Activated T-cell treated with anti-CD3 and anti-CD28 coated beads, Interleukin-2, amount 50 U/mL, for 72 hours (primary cell): ENCODE measurements at places on chromosomes 12 and 14.
A peak's percentile ranks its signal among the peaks of the same experiment; 100 is the strongest.

DNA sequence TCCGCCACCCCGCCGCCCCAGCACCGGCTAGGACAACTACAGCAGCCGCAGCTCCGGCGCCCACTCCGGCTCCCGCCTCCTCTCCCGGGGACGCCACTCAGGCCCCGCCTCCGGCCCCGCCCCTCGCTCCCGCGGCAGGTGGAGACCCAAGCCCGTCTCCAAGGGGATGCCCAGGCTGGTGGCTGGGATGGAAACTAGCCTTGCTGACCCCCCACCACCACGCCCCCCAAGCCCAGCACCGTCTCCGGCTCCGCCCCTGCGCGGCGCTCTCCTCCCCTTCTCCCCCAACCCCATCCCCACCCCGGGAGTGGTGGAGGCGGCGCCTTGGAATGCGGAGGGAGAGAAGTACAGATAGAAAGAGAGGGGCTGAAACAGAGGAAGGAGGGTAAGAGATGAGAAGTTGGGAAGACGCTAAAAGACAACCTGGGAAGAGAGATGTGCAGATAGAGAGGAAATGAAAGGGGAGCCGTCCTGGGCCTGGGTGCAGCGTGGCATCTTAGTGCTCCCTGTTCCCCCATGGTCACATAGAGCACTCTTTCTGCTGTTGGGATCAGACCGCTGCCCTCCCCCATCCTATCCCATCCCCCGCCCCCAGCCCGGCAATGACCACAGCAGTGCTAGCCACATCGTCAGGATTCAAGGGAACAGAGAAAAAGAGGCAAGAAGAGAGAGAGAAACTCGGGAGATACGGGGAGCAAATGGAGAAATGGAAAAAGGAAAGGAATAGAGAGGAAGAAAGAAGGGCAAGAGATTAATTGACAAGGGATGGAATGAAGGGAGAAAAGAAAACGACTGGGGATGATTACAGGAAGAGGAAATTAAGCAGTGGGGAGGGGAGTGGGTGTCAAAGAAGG lies at the start of gene ITGA7:
Gene ITGA7, minus strand, starts transcription at position 64 of the 854 bp plus-strand sequence. CDS start 222 bp downstream, outside the sequence.
- peak; percentile 78 for DNase-seq

DNA sequence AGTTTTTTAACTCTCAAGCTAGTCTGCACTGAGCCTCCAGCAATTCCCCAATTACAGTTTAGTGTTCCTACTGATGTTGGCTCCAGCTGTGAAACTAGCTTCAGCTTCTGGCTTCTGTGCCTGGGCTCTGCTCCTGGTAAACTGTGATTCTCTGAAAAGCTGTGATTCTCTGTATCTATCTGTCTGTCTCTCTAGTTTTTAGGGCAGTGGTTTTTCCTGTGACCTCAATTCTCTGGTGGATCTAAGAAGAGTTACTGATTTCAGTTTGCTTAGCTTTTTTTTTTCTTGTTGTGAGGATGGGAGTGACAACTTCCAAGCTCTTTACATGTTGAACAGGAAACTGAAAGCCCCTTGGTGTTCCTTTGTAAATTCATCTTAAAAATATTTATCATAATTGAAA lies 3.8 kb upstream of the HIF1A start:
- no peak for DNase-seq

DNA sequence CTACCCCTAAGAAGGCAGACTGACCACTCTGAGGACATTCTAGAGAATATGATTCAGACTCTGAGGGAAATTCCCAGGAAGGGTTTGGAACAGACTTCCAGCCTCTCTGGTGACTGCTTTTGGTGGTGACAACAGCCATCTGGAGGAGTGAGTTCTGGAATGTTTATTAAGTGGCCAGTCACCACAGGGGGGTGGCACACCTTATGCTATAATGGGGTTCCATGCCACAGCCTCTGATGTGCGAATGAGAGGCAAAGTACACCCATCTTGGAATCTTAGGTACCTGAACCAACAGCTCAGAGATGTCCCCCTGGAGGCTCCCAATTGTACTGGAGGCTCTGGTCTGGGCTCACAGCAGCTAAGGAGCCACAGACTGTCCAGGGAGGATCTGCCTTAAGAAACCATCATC lies 9.5 kb upstream of the TINF2 start:
- DNase-seq = no peak

GRCh38 chr12:121017966-121018491 lies 1.7 kb upstream of the C12orf43 start:
- DNase-seq = no peak

DNA sequence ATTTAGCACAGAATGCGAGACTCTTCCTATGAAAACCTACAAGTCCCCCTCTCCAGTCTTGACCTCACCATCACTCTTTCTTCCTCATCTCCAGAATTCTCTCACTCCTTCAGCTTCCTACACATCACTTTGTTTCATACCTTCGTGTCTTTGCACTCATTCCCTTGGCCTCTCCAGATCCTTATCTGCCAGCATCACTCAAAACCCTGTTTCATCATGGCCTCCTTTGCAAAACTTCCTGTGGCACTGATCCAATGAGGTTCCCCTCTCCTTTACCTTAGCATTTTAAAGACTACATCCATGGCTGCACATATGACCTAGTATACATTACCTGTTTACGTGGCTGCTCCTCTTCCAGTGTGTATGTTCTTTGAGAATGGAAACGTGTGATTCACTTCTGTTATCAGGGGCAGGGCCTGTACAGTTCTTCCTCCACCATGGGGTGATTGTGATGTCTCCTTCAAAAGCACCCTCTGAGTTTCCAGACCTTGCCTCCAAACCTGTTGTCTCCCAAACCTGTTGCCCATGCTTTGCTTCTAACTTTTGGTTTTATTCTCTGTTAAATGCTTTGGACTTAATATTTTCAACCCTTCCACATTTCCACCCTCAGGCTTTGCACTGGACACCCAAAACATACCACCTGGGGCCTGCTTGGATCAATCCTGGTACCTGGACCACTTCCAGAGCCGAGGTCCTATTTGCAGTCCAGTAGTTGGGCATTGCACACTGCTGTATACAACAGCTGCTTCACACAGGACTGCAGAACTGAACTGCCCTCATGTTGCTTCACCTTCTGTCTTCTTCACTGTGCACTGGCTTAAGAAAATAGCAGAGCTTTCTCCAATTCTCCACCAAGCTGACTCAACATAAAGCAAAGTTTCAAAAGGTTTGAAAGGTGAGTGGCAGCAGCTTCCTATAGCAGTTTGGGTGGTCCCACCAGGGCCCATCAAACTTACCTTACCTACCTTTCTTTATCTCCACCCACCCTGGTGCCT lies 131.7 kb downstream of the LLPH start:
- no peak for DNase-seq

DNA sequence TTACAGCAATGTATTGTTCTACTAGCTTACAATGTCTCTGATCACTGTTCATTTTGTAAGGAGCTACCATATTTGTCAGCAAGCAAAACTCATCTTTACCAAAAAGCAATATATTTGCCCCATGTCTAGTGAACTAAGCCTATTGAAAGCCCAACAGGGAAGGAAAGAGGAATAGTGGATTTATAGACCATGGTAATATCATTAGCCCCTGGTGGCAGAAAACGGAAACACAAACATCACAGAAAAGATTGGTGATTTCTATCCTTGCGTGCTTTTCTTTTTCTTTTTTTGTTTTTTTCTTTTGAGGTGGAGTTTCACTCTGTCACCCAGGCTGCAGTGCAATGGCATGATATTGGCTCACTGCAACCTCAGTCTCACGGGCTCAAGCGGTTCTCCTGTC lies 1562.4 kb upstream of the TMEM132C start:
- no peak for DNase-seq

DNA sequence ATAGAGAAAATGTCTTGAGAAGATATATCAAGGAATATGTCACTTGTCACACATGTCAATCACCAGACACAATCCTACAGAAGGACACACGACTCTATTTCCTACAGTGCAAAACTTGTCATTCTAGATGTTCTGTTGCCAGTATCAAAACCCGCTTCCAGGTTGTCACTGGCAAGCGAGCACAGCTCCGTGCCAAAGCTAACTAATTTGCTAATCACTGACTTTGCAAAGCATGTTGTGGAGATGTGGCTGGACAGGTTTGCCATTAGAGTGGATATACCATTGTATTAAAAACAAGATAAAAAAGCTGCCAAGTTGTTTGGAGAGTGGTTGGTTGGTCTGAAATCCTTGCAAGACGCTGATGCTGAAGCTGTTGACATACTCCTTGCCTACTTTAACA lies 7.9 kb upstream of the SGPP1 start:
- no peak for DNase-seq

GRCh38 chr12:125453751-125454150 lies 388.5 kb downstream of the AACS start:
- DNase-seq = no peak

GRCh38 chr14:90671382-90672234 lies 144.6 kb downstream of the TTC7B start:
- no peak for DNase-seq

DNA sequence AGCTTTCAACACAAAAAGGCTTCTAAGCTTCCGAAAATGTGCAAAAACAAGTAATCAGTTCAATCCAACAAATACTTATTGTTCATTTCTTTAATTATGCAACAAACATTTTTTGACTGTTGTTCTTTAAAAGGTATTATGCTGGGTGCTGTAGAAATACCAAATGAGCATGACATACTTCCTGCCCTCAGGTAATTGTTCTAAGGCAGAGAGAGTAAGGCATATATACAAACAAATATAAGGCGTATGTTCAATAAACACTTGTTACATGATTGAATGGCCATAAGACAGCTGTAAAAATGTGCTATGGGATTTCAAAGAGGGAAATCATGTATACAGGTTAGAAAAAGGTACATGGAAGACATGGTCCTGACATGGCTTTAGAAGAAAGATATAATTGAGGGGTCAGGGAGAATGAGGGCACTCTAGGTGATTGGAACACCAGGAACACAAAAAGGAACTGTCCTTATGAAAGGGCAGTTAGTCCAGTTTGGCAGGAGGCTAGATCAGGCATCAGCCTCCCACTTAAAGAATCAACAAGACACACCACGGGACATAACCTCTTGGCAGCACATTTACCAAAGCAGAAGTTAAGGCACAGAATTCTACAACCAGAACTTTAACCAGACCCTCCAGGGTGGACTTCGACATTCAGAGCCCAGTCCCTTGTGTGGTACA lies 135.8 kb upstream of the SCAF11 start:
- DNase-seq = no peak

- DNase-seq = no peak
Observed at GRCh38 chr14:62778852-62779251, 266.4 kb downstream of the KCNH5 start.

DNA sequence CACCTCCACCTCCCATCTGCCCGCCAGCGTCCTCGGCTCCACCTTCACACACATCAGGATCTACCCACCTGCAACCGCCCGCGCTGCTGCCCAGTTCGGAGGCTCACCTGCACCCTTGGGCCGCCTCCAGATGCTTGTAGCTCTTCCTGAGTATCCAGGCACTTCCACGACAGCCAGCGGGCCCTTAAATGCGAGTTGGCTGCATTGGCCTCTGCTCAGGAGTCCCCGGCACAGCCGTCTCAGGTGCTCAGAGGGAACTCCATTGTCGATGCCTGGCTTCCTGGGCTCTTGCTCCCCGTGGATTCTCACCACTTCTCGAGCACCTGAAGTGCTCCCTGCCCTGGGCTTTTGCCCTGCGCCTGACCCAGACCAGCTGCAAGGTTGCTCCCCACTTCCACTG lies 21.9 kb upstream of the CDCA4 start:
- no peak for DNase-seq

DNA sequence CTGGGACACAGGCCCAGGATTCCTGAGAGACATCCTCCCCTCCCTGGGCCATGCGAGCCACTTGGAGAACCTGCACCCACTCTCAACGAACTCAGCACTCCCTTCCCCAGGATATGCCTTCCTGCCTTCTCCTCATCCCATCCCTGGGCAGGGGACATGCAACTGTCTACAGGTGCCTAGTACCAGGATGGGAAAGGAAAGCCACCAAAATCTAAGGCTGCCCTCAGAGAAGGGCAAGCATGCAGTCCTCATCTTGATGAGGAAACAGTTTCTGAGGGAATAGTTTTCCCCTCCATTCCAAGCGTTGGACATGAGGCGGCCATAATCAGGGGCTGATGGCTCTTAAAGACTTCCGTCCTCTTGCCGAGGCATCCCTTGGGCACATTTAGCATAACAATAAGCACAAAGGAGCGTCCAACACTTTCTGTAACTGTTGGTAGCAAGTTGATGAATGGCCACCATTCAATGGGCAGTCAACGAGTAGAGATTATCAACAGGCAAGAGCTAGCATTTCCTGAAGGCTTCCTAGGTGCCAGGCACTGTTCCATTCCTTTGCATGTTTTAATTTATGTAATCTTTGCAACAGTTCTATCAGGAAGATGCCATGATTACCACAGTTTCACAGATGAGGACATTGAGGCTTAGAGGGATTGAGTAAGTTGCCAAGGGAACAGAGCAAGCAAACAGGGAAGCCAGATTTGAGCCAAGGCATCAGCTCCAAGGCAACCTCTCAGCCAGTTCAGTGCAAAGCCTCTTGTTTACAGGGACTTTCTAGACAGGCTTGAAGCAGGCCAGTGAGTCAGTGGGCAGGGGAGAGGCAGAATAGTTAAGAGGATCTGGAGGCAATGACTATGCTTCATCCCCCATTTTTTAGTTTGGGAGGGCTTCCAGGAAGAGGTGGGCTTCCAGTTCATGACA lies 105.1 kb downstream of the SINHCAF start:
- DNase-seq = no peak

DNA sequence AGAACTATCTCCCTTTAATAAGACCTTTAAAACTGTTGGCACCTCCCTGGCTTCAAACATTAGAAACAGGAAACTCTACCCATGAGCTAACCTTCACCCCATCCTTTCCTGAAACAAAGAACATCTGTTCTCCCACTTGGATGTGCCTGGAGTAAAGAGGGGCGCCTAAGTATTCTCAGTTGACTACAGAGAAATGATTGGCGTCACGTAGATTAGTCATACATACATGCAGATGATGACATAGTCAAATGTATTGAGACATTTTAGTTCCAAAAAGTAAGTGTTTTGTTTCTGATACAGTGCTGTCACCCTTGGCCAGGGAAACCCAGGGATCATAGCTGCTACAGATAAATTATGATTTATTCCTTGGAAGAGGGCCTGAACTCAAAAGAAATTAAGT lies 260.0 kb upstream of the PLEKHG7 start:
- DNase-seq = no peak

GRCh38 chr12:110244829-110245228 lies 36.2 kb upstream of the ATP2A2 start:
- no peak for DNase-seq

- DNase-seq = no peak
Observed at GRCh38 chr14:84777356-84777755, 752.6 kb upstream of the FLRT2 start.

- DNase-seq = no peak
Observed at GRCh38 chr12:508795-509194, 49.1 kb downstream of the B4GALNT3 start.

DNA sequence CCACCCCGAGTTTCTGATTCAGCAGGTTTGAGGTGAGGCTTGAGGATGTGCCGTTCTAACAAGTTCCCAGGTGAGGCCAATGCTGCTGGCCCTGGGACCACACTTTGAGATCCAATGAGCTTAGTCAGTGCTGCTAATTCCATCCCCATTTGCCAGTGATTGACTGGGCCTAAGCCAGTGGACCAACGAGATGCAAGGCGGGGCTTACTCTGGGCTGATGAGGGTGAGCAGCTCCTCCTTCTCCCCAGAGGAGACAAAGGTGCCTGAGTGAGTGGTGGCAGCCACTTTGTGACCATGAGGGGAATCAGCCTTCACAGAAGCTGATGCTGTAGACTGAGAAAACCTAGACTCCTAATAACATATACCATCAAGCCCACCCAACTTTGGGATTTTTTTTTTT lies 23.1 kb upstream of the HNF1A start:
- DNase-seq = no peak
